ENCODE measurements at places on chromosomes 1 and 21.
A peak's percentile ranks its signal among the peaks of the same experiment; 100 is the strongest.

- DNase-seq, result no peak
Observed at GRCh38 chr1:41364442-41365319, 3.4 kb downstream of the FOXO6 start.

GRCh38 chr21:24424776-24425175 lies 1182.5 kb downstream of the MRPL39 start:
- no peak for DNase-seq

DNA sequence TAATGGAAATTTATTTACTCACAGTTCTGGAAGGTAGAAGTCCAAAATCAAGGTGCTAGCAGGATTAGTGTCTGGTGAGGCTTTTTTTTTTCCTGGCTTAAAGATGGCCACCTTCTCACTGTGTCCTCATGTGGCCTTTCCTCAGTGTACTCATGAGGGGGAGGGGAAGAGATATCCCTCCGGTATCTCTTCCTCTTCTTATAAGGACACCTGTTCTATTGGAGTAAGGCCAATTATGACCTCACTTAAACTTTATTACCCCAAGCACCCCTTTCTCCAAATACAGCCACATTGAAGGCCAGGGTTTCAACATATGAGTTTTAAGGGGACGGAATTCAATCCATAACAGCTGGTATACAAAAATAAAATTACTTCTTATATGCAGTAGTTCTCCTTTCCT lies 203.7 kb upstream of the C1orf87 start:
- no peak for DNase-seq

- no peak for DNase-seq
Observed at GRCh38 chr1:231020139-231020601, 19.9 kb downstream of the FAM89A start.

GRCh38 chr1:162502928-162503327 lies 5.3 kb downstream of the UHMK1 start:
- DNase-seq, result no peak

DNA sequence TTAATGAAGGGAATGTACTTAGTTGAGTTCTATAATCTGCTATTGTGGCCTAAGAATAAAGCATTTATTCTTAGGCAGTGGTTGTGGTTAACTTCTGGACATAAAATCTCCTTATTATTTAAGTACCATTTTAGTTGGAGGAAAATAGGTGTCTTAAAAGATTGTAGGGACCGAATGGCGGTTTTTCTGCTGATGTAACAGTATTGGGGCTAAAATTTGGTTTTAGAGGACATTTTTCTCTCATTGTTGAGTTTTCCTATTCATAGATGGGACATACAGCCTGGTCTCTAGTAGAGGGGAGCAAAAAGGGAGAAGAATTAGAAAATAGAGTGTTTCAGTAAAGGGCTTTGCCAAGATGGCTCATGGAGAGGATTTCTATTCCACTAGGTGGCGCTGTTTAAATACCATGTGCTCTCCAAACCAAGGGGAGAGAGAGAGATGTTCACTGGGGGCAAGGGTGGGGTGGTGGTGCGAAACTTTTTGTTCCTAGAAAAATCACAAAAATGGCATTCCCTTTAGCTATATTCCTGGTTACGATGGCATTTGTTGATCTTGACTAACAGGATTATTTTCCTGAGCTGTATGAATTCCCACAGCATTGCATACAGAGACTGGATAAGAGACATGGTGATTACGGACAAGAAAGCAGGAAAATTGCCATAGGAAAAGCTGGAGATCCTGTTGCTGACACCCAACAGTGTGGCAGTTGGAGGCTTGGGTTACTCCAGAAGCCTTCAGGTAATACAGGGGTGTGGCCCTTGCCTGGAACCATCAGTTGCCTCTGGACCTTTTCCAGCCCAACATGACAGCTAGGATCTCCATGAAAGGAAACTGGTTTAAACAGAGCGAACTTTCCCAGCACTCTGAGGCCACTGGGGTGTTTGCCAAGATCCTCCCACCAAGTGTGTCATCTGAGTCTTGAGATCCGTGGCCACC lies 18.2 kb upstream of the FCGR2A start:
- DNase-seq, result no peak

DNA sequence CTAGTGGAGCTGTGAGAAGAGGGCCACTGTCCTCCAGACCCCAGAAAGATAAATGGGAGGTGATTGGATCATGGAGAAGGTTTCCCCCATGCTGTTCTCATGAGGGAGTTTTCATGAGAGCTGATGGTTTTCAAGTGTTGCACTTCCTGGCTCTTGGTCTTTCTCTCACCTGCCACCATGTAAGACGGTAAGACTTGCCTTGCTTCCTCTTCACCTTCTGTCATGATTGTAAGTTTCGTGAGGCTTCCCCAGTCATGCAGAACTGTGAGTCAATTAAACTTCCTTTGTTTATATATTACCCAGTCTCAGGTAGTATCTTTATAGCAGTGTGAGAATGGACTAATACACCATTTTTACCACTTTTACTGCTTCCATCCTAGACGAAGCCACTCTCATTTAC lies 27.6 kb downstream of the GPR88 start:
- DNase-seq, result no peak

GRCh38 chr1:231803353-231803752 lies 176.8 kb downstream of the DISC1 start:
- DNase-seq, result no peak

GRCh38 chr1:10108948-10109708 lies 76.4 kb downstream of the UBE4B start:
- no peak for DNase-seq

DNA sequence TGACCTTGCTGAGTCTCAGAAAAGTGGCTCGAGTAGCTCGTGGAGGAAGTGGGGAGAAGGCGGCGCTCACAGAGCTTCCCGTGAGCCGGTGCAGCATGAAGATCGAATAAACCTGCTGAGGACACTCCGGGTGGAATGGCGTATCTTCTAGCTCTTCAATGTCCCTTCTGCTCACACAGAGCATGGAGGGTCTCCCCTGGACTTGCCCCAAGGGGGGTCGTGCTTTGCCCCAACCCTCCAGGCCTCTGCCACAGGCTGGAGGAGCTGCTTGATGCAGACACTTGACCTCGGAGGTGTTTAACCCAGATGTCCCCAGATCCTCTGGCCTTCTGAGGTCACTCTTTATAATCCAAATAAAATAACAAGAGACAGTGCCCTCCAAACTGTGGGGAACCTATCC lies 2.2 kb upstream of the KRTAP10-12 start:
- no peak for DNase-seq

GRCh38 chr1:233394860-233395717 lies 67.6 kb downstream of the MAP3K21 start:
- DNase-seq, result no peak

DNA sequence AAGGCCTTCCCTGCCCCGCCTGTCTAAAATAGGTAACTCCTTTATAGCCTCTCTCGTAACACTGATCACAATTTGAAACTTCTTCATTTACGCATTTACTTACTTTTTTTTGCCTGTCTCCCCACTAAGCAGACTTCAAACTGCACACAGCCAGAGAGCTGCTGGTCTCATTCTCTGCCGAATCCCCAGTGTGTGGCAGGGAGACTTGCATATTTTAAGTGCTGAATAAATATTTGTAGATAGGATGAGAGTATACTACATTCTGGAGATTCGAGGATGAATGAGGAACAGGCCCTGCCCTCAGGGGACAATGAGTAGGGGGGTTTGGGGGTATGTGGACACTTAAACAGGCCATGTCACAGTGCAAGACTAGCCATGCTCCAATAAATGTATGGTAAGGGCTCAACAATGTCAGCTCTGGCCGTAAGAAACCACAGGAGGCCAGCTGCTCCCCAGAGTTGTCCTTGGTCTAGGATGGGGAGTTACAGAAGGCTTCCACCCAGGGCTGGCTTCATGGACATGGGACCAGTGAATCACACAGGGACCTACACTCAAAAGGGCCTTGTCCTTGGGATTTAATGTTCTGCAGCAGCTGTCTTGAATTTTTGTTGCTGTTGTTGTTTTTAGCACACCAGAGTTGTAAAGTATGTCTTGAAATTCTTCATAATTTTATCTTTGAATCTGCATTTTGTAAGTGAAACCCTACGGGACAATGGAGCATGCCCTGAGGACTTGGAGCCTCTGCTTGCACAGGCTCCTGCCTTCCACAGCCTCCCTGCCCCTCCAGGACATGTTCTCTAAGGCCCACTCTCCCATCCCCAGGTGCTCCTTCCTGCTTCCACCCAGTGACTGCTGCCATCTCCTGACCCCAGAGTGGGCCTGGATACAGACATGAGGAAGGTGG lies 8.5 kb downstream of the DIO1 start:
- no peak for DNase-seq

- DNase-seq, result peak; percentile 30
Observed at GRCh38 chr1:234326497-234327366, 46.5 kb upstream of the COA6 start.

GRCh38 chr1:52633291-52633754 lies 355 bp downstream of the SHISAL2A start:
- no peak for DNase-seq

DNA sequence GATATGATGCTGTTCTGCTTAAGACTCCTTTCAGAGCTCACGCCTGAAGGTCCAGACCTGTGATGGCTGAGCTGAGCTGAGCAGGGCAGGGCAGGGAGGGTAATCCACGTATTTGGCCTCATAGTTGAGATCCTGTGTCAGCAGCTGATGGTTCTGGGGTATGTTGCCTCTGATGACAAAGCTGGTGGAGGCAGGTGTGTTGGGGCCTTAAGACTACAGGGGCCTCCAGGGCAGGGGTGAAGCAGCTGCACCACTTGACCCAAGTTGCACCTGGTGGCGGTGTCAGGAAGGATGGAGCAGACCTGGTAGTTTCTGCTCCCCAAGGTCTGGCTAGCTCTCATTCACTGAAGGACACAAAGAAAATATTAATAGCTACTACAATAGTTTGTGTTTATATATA lies 57.0 kb downstream of the FCRL5 start:
- DNase-seq, result no peak

GRCh38 chr1:147243228-147243685 lies 773 bp downstream of the CHD1L start:
- no peak for DNase-seq

DNA sequence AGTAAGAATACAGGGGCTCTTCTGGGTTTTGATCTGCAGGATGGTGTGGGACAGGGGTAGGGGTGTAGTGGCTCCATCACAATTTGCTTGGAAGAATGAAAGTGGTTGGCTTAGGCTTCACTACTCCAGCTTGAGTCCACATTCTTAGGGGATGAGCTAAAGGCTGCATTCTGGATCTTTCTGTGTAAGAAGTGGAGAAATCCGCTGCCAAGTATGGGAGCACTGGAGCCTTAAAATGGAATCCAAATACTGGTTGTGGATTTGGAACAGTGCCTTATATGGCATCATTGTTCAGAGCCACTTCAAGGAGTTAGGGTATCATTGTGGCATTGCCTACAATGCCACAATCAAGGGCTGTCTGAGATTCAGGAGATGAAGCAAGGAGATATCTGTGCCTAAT lies 187.1 kb downstream of the LMO4 start:
- DNase-seq, result no peak

GRCh38 chr1:6068932-6069331 lies 23.2 kb downstream of the KCNAB2 start:
- no peak for DNase-seq

GRCh38 chr1:232610192-232610901 lies 19.6 kb downstream of the SIPA1L2 start:
- DNase-seq, result no peak

DNA sequence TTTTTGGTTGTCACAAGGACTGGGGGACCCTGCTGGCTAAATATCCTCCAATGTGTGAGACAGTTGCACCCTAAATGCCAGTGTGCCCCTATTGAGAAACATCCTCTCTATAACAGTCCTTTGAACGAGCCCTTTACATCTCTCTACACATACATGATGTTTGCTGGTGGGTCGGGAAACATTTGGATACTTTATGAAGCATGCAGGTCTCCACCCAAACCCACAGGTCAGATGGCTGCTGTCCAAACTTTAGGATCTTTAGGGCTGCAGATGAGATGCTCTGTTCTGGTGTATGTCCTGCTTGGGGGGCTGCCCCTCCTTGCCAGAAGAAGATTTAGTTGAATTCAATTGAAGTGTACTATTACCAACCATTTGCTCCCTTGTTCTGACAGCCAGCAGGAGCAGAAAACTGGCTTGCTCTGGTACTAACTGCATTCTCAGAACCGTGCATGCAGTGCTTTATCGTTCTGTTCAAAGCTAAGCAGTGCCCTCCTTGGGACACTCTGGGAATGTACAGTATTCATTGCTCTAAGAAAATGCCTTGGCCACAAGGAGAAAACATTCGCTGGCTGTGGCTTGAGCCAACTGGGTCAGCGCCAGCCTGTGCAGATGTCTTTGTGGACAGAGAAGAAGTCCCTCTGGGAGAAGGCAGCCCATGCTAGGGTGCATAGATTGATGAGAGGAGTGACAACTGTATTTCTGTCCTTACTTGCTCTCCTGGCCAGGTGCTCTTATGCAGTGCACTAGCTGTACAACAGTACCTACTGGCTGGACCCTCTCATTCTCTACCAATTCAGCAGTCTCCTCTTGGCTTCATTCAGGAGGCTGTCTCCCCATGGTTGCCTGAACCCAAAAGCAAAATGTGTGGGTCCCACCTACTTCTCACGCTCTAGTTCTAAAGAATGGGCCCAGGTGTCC lies 61.4 kb upstream of the DIRAS3 start:
- no peak for DNase-seq

GRCh38 chr21:45497846-45498645 lies 44.2 kb downstream of the SLC19A1 start:
- no peak for DNase-seq

DNA sequence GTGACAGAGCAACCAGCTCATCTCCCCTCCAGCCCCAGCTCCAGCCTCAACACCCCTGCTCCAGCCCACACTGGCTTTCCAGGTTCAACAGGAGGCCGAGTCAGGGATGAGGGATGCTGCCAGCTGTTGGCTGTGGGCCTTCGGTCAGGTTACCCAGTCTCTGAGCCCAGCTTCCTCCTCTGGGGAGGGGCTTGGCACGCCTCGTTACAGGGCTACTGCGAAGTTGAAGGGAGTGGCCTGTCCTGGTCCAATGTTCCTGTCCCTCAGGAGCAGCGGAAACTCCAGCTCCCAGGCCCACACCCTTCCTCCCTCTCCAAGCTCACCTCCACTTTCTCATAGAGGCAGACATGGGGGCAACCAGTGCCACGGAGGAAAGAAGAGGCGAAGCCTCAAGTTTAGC lies 15.1 kb upstream of the TAS1R2 start:
- DNase-seq, result no peak

GRCh38 chr21:14589855-14590563 lies 43.9 kb upstream of the SAMSN1 start:
- DNase-seq, result no peak

- DNase-seq, result no peak
Observed at GRCh38 chr1:94103608-94104007, 17.3 kb downstream of the ABCA4 start.

GRCh38 chr1:163263818-163264655 lies 57.7 kb upstream of the NUF2 start:
- no peak for DNase-seq
